Activated CD4-positive, alpha-beta T cell treated with anti-CD3 and anti-CD28 coated beads, Interleukin-2, Interleukin-6, amounts not matched to agents 100 ng/mL and 50 ng/mL, durations not matched to agents 16 hours and 8 hours (primary cell): ENCODE measurements at places on chromosomes 13 and 19.

- DNase-seq: no peak
Measured at GRCh38 chr19:50796128-50796633, 6.0 kb downstream of the ACP4 start.

GRCh38 chr13:51251480-51251879 is 29.3 kb downstream of the FAM124A start:
- DNase-seq: no peak

DNA sequence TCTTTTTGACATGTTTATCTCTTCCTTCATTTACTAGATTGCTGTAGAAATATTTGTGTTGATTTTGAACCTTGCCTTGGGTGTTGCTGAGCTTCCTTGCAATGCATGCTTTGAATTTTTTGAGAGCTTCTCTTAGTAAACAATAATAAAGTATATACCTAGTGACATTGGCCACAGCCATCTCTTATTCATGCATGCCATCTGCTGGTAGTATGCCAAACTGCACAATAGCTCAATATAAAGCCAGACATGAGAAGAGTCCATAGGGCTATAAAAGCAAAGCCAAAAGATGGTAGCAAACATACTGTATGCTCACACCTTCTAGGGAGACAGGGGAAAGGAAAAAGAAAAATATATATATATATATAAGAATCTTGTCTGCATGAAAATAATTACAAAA is 18.9 kb upstream of the ZSCAN5A start:
- peak; percentile 65 for DNase-seq

DNA sequence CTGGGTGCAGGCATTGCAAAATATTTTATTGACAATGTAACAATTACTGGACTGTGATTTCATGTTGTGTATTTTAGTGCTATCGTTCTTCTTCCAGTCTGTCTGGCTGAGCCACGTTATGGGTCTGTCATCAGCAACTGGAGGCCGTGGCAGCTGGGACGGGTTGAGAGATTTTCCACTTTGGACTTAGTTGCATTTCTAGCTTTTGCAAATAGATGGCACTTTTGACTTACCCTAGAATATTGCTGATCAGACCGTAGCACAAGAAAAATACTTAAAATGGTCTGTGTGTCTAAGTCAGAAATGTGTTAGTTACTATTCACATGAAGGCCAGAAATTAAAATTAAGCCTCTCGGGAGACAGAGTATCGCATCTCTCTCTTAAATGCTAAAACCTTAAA is 211.1 kb downstream of the TEX29 start:
- no peak for DNase-seq

- DNase-seq: no peak
Measured at GRCh38 chr19:27738569-27739193, 1474.3 kb downstream of the UQCRFS1 start.

- no peak for DNase-seq
Measured at GRCh38 chr13:92530364-92530763, 696.2 kb upstream of the GPC6 start.

- no peak for DNase-seq
Measured at GRCh38 chr13:22599156-22599555, 581.6 kb upstream of the SGCG start.

DNA sequence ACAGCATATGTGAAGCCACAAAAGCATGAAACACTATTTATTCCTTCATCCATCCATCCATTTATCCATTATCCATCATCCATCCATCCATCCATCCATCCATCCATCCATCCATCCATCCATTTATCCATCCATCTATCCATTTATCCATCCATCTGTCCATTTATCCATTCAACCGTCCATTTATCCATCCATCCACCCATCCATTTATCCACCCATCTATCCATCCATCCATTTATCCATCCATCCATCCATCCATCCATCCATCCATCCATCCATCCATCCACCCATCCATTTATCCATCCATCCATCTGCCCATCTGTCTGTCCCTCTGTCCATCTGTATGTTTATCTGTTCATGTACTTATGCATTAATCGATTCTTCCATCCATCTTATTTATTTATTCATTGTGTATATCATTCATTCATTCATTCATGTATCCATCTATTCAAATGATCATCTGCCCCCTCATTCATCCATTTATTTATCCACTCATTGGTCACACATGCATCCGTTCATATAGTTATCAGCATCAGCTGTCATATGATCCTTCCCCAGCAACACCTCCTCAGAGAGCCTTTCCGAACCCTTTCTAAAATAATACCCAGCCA is 7.0 kb upstream of the MYH14 start:
- no peak for DNase-seq

DNA sequence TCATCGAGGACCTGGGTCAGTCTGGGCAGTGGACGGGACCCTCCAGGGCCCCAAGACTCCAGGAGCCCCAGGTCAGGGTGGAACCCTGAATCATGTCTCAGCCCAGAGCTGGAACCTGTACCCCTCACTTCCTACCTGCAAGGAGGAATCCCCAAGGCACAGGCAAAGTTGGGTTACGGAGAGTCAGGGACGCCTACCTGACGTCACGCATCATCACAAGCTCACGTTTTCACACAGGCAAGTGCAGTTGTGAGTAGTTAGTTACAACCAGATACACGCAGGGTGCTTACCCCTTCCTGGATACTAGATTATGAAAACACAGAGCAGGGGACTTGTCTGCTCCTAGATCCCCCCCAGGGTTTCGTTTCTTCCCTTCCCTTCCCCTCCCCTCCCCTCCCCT is 1.9 kb downstream of the RETN start:
- DNase-seq: no peak
